ENCODE measurements at places on chromosomes 13 and 19.
A peak's percentile ranks its signal among the peaks of the same experiment; 100 is the strongest.

DNA sequence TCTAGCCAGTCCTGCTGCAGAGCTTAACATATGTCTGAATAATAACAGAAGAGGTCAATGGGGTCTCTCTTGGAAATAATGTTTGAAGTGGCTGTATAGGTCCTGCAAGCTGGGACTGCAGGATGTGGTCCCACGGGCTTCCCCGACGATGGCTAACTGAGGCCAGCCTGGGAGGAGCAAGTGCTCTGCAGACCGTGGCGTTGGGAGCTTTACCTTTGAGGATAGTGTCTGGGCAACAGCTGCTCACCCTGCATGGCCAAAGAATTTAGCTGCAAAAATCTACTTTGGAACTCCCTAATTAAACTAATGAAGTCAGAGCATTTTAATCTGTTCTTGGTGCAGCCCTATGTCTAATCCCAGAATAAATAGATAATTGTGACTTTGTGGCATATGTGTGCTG, 18.2 kb upstream of the AMER2 start:
- DNase-seq, result no peak

DNA sequence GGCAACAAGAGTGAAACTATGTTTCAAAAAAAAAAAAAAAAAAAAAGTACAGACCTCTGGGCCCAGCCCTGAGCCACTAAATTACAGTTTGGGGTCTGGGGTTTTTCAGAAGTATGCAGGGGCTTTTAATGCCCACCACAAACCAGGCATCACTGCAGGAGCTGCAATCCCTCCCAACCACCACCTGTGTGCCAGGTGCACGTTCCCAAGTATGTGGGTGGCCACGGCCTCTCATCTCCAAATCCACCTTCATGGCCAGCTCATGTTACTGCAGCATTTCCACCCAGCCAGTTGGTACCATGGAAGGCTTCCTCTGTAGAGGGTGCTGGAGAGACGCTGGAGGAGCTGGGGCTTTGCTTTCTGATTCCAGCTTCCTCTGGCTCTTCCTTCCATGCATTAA, 26.5 kb downstream of the CEP89 start:
- no peak for DNase-seq

DNA sequence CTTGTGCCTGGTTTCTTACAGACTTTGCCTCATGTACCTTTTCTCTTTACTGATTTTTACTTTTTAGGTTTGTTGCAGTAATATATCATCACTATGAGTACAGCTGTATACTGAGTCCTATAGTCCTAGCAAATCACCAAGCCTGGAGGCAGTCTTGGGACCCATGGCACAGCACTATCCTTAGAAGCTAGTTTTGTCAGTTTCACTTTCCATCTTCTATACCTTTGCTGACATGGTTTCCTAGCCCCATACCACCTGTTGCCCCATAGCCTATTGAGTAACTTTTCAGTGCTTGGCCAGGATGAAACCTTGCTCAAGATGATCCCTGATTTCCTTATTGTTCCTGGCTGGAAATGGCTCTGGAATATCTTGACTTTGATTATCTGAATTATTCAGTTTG, 826.4 kb downstream of the GPC5 start:
- no peak for DNase-seq

- no peak for DNase-seq
Measured at GRCh38 chr19:42155796-42156195, 23.6 kb upstream of the POU2F2 start.

- DNase-seq, result peak; percentile 94
Measured at GRCh38 chr19:46713781-46714443, 3.0 kb downstream of the PRKD2 start.

- no peak for DNase-seq
Measured at GRCh38 chr19:32178401-32178800, 167.0 kb upstream of the ZNF507 start.

DNA sequence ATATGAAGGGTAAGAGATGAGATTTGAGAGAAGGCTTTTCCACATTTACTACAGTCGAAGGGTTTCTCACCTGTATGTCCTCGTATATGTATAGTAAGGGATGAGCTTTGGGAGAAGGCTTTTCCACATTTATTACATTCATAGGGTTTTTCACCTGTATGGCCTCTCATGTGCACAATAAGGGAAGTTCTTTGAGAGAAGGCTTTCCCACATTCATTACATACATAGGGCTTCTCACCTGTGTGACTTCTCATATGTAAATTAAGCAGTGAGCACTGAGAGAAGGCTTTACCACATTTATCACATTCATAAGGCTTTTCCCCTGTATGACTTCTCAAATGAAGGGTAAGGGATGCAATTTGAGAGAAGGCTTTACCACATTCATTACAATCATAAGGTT, 41.8 kb downstream of the ZNF527 start:
- no peak for DNase-seq

DNA sequence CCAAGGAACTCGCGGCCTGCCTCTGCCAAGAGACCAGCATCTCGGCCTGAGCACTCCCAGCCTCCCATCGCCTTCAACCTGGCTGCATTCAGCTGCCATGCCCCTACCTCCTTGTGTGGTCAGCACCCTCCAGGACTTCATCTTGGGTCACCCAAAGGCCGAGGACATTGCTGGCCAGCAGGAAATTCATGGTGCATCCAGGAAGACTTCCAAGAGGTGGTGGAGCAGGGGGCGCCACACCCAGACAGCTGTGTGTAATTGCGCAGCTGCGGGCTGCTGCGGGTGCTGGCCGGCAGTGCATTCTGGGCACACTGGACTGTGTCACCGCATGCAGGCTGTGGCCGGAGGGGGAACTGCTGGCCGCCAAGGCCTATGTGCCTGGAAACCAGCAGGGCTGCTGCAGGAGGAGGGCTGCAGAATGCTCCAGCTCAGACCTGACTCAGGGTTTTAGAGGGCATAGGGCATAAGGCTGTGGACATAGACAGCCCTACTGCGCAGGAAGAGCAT, 164.3 kb upstream of the TUBA3C start:
- no peak for DNase-seq

DNA sequence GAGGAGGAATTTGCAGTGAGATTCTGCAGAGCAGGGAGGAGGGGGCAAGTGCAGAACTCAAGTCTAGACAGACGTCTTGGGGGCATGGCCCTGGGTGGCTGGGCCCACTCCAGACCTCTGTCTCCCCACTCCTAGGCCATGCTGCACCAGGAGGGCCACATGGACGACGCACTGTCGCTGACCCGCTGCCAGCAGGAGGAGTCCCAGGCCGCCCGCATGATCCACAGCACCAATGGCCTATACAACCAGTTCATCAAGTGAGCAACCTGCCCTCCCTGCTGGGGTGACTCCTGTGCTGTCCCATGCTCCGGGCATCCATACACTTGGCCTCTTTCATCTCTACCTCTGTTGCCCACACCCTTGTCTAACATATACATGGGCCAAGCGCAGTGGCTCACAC, 18.1 kb downstream of the RYR1 start:
- DNase-seq, result no peak

DNA sequence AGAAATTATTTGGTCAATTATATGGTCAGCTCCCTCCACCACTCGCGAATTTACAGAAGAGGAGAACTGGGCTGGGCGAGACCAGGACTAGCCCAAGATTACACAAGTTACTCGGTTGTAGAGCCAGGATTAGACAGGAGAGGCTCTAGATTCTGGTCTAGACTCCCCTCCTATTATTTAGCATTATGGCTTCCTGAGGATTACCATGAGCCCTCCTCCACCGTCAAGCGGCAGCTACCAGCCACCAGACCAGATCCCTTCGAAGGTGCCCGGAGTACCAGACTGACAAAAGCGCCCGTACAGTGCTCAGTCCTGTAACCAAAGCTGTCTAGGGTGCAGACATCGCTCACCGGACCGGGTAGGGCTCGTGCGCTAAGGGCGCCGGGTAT, 497 bp upstream of the MLNR start:
- DNase-seq, result no peak

DNA sequence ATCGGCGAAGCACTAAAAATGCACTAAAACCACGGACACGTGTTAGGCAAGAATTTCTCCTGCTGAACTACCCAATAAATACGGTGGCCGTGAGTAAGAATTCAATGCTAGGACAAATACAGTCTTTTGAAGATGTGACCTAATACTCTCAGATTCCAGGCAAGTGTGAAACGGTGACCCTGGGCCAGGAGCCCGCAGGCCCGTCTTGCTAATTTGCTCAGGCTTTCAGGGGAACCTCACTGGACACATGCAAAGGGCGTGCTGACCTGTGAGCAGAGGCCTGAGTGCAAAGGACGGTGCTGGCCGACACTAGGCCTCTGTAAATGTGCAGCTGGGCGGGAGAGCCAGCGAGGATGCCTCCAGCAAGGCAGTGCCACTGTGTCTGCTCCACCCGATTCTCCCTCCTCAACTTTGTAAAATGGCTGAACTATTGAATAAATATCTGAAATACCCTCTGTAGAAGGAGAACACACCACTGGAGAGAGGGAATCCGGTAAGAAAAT, 70.1 kb downstream of the STK24 start:
- DNase-seq, result no peak

GRCh38 chr13:98201984-98202383, 24.9 kb upstream of the RNF113B start:
- no peak for DNase-seq

- DNase-seq, result no peak
Measured at GRCh38 chr13:108020027-108020426, 195.3 kb downstream of the LIG4 start.

GRCh38 chr19:37059142-37059541, 19.1 kb upstream of the ZNF420 start:
- no peak for DNase-seq

DNA sequence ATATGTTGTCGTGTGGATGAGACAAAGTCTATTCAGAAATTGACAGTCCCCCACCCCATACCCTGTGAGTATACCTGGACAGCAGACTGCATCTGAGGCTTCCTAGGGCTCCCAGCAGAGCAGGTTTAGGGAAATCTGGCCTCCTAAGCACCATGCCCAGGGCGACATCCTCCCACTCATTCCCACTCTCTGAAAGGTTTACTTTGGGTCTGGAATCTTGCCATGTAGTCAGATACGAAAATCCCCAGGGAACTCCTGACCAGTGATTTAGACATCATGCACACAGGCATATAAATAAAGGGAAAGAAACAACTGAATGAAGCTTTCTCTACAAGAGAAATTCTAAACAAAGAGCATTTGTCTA, 717 bp upstream of the NALCN start:
- no peak for DNase-seq

DNA sequence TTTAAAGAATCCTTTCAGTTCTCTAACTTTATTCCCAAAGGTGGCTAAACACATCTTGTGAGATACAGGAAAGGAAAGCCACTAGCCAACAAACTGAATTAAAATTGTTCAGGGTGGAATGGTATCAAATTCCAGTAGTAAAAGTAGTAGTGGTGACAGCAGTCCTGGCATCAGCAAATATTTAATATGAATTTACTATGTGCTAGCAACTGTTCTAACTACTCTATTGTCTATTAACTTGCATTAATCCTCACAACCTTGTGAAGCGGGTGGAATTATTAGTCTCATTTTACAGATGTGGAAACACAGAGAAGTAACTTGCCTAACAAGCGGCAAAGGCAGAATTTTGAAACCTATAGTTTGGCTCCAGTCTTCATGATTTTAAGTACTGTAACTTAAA, 130.1 kb downstream of the KLF12 start:
- DNase-seq, result no peak

- DNase-seq, result no peak
Measured at GRCh38 chr19:41893899-41894298, 10.9 kb downstream of the ARHGEF1 start.

DNA sequence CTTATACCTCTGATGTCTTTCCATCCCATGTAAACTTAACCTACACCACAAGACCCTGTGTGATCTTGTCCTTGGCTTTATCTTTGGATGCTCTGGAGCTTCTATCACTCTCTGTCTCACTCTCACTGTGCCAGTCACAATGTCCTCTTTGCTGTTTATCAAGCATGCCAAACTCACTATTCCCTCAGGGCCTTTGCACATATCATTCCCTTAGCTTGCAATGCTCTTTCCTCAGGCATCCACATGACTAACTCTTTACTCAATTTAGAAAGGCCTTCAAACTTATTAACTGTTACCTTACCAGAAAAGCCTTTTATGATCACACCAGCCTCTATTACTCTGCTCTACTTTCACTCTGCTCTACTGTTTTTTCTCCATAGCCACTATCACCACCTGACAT, 354.1 kb downstream of the RFC3 start:
- DNase-seq, result no peak

DNA sequence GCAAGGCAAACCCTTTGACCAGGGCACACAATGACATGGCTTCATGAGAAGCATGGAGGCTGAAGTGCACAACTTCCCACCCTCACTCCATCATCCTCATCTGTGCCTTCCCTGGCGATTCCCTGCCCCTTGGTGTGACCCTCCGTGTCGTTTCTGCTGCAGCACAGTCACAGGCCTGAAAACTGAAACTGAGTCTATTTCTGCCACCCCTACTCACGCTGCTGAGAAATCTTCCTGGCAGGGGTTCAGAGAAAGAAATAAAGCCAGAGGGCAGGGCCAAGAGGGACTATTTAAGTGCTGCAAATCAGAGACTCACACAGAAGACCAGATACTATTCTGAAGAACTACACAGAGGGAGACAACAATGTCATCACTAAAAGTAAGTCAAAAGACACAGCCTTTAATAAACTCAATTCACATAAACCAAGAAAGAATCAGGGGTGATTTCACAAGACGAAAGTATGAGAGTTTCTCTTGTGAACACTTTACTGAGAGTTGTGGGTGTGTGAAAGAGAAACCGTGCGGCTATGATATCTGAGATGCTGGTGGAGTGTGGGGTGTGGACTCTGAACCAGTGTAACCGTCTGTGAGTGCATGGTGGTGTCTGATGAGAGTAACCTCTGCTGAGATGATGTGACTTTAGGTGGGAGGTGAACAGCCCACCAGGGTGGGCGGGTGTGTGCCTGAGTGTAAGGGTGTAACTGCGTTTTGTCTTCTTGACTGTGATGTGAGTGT, 23.5 kb downstream of the LGALS16 start:
- no peak for DNase-seq

DNA sequence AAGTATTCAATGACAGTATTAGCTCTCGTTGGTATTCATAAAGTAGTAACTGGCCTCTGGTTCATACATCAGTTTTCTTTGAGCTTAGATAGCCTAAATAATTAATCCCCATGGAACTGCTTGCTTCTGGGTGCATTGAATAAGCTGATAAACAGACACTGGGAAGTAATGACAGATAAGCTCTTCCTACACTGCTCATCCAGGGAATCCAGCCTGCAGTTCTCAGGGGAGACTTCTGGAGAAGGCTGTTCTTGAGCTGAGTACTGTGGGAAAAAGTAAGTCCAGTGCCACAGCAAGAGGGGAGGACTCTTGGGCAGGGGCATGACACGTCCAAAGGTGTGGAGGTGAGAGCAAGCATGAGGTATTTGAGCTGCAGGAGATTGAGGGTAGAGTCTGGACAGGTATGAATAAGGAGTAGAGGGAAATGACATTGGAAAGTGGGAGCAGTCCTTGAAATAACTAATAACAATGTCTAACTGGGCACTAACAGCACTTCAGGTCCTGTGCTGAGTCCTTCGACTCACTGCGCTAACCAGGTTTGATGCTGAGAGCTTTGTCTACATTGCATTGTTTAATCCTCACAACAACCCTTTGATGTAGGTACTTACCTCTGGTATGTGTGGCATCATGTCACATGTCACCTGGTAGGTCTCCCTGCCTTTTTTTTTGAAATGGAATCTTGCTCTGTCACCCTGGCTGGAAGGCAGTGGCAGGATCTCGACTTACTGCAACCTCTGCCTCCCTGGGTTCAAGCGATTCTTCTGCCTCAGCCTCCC, 7.2 kb downstream of the GARRE1 start:
- no peak for DNase-seq
